NCI-H82 (cell line): ENCODE measurements at places on chromosomes 1 and 21.

GRCh38 chr1:96340686-96341085 lies 380.9 kb upstream of the PTBP2 start:
- no peak for DNase-seq

DNA sequence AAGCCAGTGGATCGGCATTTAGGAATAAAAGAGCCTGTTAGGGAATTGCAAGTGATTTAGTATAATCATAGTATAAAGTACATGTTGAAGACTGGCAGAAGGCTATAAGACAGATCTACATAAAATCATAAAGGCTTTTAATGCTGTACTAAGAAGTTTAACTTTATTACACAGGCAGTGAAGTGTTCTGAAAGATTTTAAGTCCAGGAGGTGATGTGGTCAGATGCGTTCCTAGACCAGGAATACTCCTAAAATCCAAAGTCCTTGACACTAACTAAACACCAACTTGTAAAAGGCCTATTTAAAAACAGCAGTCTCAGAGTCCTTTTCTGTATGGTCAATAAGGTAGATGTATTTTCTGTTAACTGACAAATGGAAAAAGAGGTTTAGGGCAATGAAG lies 57.0 kb downstream of the KIFAP3 start:
- no peak for DNase-seq

GRCh38 chr1:56268519-56269140 lies 310.7 kb downstream of the PLPP3 start:
- DNase-seq = peak; percentile 93

DNA sequence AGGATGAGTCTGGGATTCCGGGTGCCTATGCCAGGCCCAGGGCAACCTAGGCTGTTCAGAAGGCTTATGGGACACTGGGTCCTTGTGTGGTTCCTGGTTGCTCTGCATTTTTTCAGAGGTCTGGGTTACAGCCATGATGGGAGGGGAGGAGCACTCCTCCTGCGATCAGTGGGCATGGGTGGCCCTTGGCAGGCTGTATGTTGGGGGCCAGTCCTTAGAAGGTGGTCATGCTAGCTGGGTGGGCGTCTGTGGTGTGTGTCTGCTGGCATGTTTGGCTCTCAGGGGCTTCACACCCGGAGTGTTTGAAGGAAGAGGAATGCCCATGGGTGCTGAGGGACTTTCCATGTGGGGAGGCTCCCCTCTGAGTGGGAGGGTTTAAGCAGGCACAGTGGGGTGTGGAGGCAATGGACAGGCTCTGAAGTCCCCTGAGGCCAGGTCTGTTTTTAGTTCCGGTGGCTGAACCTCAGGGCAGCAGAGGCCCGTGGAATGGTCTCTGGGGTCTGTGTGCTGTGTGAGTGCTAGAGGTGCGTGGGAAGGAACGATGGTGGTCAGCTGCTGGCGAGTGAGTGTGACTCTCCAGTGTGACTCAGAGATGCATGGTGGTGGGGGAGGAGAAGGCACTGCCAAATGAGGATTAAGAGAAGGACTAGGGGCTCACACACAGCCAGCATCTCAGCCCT lies 25.3 kb downstream of the CACNA1E start:
- no peak for DNase-seq

DNA sequence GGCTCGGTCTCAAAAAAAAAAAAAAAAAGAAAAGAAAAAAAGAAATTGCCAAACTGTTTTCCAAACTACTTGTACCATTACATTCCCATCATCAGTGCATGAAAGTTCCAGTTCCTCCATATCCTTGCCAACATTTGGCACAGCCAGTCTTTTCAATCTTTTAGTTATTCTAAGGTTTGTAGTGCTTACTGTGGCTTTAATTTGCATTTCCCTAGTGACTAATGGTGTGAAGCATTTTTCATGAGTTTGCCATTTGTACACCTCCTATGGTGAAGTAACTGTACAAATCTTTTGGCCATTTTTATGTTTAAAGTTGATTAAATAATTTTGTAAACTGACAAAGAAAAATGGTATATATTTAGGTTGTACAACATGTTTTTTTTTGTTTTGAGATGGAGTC lies 70.7 kb downstream of the DEGS1 start:
- DNase-seq = no peak

DNA sequence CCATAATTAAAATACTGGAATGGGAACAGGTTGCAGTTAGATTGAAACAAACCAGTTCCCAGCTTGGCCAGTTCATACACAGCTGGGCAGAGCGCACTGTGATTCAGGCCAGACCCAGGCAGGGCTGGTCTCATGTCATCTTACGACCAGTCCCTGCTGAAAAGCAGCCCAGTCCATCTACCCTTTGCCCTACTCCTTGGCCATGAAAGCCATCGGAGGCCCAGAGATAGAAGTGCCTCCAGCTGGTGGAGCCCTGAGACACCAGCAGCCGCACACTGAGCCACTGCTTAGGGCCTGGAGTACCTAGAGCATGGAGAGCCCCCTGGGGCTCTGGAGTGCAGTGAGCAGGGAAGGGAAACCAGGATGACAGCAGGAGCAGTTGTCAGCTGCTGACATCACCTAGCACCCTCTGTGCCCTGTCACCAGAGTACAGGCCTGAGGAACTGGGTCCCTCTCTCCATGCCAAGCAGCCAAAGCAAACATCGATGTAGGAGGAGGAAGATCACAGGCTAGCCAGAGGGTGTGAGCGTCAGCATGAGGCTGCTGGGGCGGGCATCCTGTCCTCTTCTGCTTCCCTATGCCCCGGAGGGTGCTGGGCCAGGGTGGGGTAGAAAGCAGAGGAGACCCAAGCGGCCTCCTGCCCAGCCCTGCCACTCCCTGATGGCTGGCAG lies 34.2 kb upstream of the TMEM125 start:
- DNase-seq = no peak

- no peak for DNase-seq
These were observed 158.4 kb downstream of the GDAP2 start for GRCh38 chr1:117770981-117771531.

DNA sequence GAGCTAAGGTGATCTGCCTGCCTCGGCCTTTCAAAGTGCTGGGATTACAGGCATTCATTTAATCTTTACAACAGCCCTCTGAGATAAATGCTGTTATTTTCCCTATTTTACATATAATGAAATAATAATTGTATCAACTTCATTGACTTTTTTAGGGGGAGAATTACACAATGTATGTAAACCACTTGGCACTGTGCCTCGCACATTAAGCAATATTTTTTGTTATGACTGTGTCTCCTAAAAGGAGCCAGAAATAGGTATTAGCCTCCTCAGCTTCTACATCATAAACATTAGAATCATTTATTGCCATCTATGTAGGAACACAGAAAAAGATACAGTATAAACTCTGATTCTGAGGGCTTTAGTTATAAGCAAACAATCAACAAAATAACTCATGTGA lies 1.1 kb upstream of the DNAJC28 start:
- no peak for DNase-seq

DNA sequence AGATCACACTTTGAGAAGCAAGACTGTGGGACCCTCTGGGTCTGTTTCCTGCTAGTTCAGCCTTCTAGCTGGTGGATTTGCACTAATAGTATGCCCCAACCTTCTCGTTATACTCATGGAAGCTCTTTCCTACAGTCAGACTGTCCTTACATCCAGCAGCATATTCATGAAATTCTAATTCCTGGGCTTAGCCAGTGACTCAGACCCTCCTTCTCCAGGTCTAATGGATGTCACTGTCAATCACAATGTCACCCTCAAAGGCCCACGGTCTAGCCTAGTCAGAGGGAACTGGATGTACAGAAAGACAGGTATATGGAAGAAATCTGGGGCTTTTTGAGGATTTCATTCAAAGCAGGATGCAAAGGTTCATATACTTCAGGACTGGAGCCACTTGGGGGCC lies 72.4 kb downstream of the KCNJ15 start:
- no peak for DNase-seq

DNA sequence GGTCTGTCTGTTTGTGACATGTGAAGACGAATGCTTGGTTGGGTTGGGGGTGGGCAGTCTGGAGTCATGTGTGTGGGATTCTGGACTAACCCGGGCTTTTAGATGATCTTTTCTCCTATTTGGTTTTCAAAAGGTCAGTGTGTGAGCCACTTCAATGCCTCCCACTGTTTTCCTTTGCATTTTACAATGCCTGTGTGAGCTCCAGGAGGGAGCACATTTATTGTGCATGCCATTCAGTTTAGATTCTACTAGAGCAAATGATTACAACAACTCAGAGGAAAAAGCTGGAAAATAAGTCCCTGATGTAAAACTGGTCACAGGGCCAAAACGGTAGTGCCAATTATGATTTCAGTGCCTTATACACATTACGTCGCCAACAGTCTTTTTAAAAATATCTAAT lies 90.9 kb downstream of the LYPLAL1 start:
- no peak for DNase-seq

- peak; percentile 99 for DNase-seq
These were observed 15.5 kb downstream of the PROX1 start for GRCh38 chr1:214003233-214003632.

- DNase-seq = no peak
These were observed 103.3 kb downstream of the C1orf94 start for GRCh38 chr1:34279971-34280370.

- no peak for DNase-seq
These were observed 7.3 kb upstream of the ANKRD13C start for GRCh38 chr1:70361727-70362398.

DNA sequence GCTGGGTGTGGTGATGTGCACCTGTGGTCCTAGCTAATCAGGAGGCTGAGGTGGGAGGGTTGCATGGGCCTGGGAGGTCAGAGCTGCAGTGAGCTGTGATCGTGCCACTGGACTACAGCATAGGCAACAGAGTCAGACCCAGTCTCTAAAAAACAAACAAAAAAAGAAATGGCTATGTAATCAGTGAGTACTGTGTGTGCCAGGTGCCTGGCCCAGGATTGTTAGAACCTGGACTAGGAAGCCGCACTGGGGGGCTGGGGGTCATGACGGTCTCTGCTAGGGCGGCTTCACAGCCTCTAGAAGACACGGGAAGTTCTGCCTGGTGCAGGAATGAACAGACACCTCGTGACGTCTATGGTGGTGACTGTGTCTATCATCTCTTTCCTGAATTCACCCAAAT lies 8.5 kb downstream of the TMEM9 start:
- DNase-seq = no peak

DNA sequence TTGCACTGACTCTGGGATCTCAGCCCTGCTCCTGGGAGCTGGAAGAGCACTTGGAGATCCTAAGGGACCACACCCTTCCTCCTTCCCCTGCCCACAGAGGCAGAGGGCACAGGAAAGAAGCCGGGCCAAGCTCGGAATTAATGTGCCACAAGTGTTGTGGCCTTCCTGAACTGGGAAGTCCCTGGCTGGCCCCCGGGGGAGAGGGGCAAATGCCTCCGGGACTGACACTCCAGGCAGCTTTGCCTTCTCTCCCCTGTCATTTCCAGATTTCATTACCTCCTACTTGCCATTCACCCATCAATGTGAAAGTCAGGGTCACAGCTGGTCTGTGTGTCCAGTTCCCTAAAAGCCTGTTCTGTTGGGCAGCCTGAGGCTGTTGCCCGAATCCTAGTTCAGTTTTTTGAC lies 21.7 kb downstream of the SESN2 start:
- DNase-seq = no peak

DNA sequence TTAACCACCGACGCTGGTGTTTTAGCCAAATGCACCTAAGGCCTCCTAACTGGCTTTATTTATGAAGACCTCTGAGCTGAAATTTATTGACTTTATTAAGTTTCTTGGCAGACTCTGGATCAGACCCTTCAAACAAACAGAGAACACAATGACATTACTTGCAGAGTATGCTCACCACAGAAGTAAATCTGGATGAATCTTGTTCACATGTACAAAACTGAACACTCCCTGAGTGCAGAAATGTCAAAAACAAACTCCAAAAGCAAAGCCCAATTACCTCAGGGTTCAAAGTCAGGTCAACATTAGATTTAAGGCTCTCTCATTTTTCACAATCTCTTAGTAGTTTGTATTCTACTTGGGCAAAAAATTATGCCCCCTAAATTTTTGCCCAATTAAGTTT lies 218.6 kb downstream of the SLC45A1 start:
- DNase-seq = no peak

- no peak for DNase-seq
These were observed 13.9 kb downstream of the ADAM30 start for GRCh38 chr1:119882132-119883049.

- DNase-seq = no peak
These were observed 6.9 kb upstream of the PRDM16 start for GRCh38 chr1:3061981-3062615.

- no peak for DNase-seq
These were observed 297.2 kb upstream of the PLXNA2 start for GRCh38 chr1:208541225-208541855.

DNA sequence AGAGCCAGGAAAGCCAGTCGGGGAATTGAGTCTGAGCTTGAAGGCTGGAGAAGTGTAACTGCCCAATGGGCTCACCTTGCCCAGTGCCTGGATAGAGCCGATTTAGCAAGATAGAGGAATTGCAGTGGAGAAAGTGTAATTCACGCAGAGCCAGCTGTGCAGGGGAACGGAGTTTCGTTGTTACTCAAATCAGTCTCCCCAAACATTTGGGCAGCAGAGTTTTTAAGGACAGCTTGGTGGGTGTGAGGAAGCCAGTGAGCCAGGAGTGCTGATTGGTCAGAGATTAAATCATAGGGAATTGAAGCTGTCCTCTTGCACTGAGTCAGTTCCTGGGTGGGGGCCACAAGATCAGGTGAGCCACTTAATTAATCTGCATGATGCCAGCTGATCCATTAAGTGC lies 28.4 kb upstream of the NLRP3 start:
- DNase-seq = peak; percentile 72

DNA sequence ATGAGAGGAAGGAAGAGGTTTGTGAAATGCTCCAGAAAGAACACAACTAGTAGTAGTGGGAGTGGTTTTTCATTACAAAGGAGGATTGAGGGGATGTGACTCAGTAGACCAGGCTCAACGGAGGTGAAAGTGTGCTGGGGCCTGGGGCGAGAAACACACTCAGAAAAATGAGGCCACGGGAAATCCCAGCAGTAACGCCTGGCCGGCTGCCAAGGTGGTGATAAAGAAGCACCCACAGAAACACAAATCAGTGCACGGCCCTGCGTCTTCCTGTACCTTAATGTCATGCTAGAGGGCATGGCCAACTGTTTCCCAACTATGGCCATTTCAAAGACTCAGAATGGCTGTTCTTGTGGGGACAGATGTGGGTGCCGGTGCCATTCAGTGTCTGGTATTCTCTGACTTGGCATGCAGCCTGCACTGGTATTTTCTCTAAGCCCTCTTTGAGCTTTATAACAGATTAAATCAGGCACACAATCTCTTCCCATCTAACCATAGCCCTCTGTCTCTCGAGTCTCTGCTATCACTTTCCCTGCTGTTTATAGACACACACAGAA lies 38.2 kb downstream of the URB2 start:
- DNase-seq = peak; percentile 61

- DNase-seq = no peak
These were observed 256.0 kb upstream of the LYPLAL1 start for GRCh38 chr1:218917656-218918055.

- no peak for DNase-seq
These were observed 146.4 kb downstream of the GREM2 start for GRCh38 chr1:240465531-240465940.

DNA sequence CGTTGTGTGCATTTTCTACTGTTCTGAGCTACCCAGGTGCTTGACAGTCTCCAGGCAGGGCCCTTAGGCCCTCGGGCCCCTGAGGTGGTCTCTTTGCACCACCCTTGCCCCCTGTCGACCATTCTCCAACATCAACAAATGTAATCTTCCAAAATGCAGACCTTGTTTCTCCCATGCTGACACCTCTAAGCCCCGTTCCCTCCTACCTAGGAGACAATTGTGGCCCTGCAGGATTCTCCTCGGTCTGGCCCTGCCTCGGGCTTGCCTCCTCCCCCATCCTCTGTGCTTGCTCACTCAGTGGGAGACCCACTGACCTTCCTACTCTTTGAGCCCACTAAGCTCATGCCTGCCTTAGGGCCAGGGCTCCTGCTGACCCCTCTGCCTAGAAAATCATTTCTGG lies 104.2 kb upstream of the TARDBP start:
- no peak for DNase-seq

- DNase-seq = peak; percentile 33
These were observed 42.4 kb downstream of the OLFML3 start for GRCh38 chr1:114021665-114022099.
